HCT116 (cell line): ENCODE measurements at places on chromosomes 12 and 14. TPM values are rescaled to one million over a fixed set of nuclear protein-coding genes. Genes with fewer than 3 reads are reported as not detected.

The RPS29 gene
- 1,825 TPM for total RNA-seq

The TOMM20L gene
- total RNA-seq, result not detected

The HOXC6 gene
- total RNA-seq, result 3.1 TPM

The TESPA1 gene
- 0.27 TPM for total RNA-seq

The SERPINA10 gene
- total RNA-seq, result not detected

The HOXC4 gene
- total RNA-seq, result 1.5 TPM

- no peaks in the 10 kb centered on the region for H3K36me3 ChIP-seq
- no peaks in the 10 kb centered on the region for H3K27me3 ChIP-seq
- no peak overlapping the region for H3K27ac ChIP-seq
These were observed 43.0 kb downstream of the ITPR2 start for GRCh38 chr12:26789731-26790644.

- no peaks in the 10 kb centered on the region for H3K36me3 ChIP-seq
- H3K27me3 ChIP-seq, result no peaks in the 10 kb centered on the region
These were observed 38.8 kb downstream of the FZD10 start for GRCh38 chr12:130201037-130201436.

GRCh38 chr14:61325166-61325565 is 3.8 kb downstream of the PRKCH start:
- peaks cover 34% of the 10 kb centered on the region for H3K4me1 ChIP-seq
- H3K36me3 ChIP-seq, result no peaks in the 10 kb centered on the region
- no peak overlapping the region for H3K4me3 ChIP-seq
- no peak for DNase-seq
- no peaks in the 10 kb centered on the region for H3K27me3 ChIP-seq

GRCh38 chr14:90607141-90607540 is 209.1 kb downstream of the TTC7B start:
- no peak overlapping the region for H3K4me3 ChIP-seq
- no peak for DNase-seq
- H3K27me3 ChIP-seq, result no peaks in the 10 kb centered on the region
- H3K36me3 ChIP-seq, result no peaks in the 10 kb centered on the region
- no peak overlapping the region for H3K27ac ChIP-seq

- no peak overlapping the region for H3K4me3 ChIP-seq
- H3K27me3 ChIP-seq, result no peaks in the 10 kb centered on the region
- no peaks in the 10 kb centered on the region for H3K4me1 ChIP-seq
- H3K36me3 ChIP-seq, result no peaks in the 10 kb centered on the region
- no peak for DNase-seq
These were observed 705.6 kb upstream of the SEL1L start for GRCh38 chr14:82239223-82239622.

GRCh38 chr12:10372559-10372958 is 17.3 kb downstream of the KLRK1 start:
- H3K4me3 ChIP-seq, result peak overlapping the region; percentile 15; the same call in 1 of the 2 replicates
- no peaks in the 10 kb centered on the region for H3K27me3 ChIP-seq
- H3K4me1 ChIP-seq, result peaks cover 12% of the 10 kb centered on the region; the same call in 1 of the 2 replicates
- H3K27ac ChIP-seq, result peak overlapping the region; percentile 26

DNA sequence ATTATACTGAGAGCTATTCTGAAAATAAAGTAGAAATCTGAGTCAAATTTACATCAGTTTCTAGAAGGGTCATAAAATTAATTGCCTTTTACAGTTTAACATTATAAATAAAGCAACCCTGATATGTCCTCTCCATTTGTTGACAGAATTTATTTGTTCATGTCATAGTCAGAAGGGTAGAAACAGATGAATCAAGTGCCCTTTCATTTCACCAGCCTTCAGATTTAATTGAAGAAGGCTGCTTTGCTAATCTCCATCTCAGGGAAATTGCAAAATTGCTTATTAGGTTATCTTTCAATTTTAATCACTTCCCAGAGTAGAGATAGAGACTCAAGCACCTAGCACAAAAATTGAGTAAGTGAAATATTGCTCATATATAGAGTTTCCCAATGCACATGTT is 76.8 kb downstream of the ATXN7L3B start:
- H3K27me3 ChIP-seq, result no peaks in the 10 kb centered on the region
- H3K4me1 ChIP-seq, result no peaks in the 10 kb centered on the region
- no peak for DNase-seq
- no peak overlapping the region for H3K4me3 ChIP-seq
- no peaks in the 10 kb centered on the region for H3K36me3 ChIP-seq

DNA sequence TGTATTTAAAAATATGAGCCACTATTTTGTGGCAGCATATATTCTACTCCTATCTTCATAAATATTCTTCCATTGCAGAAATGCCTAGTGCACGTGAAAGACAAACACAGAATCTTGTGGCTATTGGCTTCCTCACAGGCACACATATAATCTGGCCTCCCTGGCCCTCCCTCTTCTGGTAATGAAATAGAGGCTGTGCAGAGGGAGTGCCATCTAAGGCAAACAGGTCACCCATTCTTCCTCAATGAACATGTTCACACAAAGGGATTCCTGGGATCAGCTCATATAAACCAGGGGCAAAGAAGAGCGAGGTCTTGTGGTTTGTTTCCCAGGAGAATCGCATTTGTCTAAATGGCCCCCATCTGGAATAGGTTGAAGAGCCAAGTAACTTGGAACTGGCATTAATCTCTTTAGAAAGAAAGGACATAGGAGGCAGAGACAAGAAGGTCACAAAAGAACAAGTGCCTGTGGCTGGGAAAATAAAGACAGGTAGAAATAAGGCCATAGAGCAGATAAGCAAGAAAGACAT is 171.6 kb upstream of the PTPRQ start:
- no peaks in the 10 kb centered on the region for H3K36me3 ChIP-seq
- H3K27me3 ChIP-seq, result no peaks in the 10 kb centered on the region
- H3K4me1 ChIP-seq, result peaks cover 17% of the 10 kb centered on the region
- no peak overlapping the region for H3K4me3 ChIP-seq
- no peak overlapping the region for H3K27ac ChIP-seq
- DNase-seq, result no peak

- no peak overlapping the region for H3K27ac ChIP-seq
- H3K27me3 ChIP-seq, result no peaks in the 10 kb centered on the region
- H3K4me1 ChIP-seq, result peaks cover 7% of the 10 kb centered on the region; the same call in 1 of the 2 replicates
- no peak overlapping the region for H3K4me3 ChIP-seq
These were observed 210.9 kb downstream of the MED13L start for GRCh38 chr12:116066381-116067230.

- no peak overlapping the region for H3K4me3 ChIP-seq
- DNase-seq, result no peak
- H3K27me3 ChIP-seq, result no peaks in the 10 kb centered on the region
- no peaks in the 10 kb centered on the region for H3K36me3 ChIP-seq
- no peak overlapping the region for H3K27ac ChIP-seq
- H3K4me1 ChIP-seq, result no peaks in the 10 kb centered on the region
These were observed 691.8 kb downstream of the BCL11B start for GRCh38 chr14:98580131-98580678.

DNA sequence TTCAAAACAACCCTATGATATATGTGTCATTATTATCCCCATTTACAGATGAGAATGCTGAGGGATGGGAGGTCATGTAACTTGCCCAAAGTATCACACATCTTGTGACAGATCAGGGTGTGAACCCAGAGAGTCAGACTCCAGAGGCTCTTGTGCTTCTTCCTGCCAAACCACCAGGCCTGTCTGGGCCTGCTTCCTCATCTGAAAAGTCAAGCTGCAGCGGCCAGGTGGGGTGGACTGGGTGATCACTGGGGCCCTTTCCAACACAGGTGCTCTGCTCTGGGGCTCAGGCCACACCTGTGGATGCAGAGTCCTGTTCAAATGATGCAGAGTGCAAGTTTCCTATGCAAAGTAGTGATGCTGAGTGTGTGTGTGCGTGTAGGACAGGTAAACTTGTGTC is 26.7 kb downstream of the TSPAN11 start:
- H3K4me1 ChIP-seq, result no peaks in the 10 kb centered on the region
- H3K27ac ChIP-seq, result no peak overlapping the region
- DNase-seq, result no peak
- no peaks in the 10 kb centered on the region for H3K36me3 ChIP-seq
- H3K27me3 ChIP-seq, result no peaks in the 10 kb centered on the region
- H3K4me3 ChIP-seq, result no peak overlapping the region

DNA sequence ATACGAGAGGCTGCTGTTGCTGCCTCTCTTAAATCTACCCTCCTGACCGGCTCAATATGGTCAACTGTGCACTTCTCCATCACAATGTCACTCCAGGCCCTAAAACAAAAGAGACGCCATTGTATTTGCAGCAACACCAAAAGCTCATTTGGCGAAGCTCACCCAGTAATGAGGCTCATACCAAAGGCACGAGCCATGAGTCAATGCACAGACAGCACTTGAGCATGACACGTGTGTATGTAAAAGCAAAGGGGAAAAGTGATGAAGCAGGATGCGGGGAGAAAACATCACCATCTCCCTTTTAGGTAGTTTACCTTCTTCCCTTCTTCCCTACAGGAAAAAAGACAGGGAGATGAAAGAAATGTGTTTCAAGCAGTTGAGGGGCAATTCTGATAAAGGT is 150.3 kb downstream of the FOXN3 start:
- H3K4me1 ChIP-seq, result no peaks in the 10 kb centered on the region
- no peak overlapping the region for H3K27ac ChIP-seq
- H3K36me3 ChIP-seq, result no peaks in the 10 kb centered on the region
- no peak for DNase-seq

GRCh38 chr14:99972748-99973466 is 92.3 kb upstream of the EVL start:
- H3K27ac ChIP-seq, result no peak overlapping the region
- no peak for DNase-seq
- no peak overlapping the region for H3K4me3 ChIP-seq
- no peaks in the 10 kb centered on the region for H3K4me1 ChIP-seq
- H3K27me3 ChIP-seq, result no peaks in the 10 kb centered on the region

DNA sequence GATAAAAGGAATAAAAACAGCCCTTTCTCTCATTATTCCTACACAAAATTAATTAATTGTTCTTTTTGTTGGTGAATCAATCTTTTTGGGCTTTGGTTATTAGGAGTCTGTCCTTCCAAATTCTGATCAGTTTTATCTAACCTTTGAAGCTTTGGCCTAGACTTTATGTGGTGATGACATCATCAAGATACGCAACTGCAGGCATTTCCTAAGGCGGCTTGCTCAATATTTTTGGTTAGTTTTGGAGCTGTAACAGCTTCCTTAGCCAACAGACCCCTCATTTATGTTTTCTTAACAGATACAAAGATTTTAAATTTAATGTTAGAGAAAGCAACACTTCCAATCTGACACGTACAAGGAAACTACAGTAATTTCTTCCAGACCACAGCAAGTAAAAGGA is 87.8 kb upstream of the PDE3A start:
- H3K36me3 ChIP-seq, result no peaks in the 10 kb centered on the region
- H3K4me1 ChIP-seq, result no peaks in the 10 kb centered on the region
- no peak for DNase-seq
- H3K27ac ChIP-seq, result no peak overlapping the region
- H3K4me3 ChIP-seq, result no peak overlapping the region
- H3K27me3 ChIP-seq, result no peaks in the 10 kb centered on the region

DNA sequence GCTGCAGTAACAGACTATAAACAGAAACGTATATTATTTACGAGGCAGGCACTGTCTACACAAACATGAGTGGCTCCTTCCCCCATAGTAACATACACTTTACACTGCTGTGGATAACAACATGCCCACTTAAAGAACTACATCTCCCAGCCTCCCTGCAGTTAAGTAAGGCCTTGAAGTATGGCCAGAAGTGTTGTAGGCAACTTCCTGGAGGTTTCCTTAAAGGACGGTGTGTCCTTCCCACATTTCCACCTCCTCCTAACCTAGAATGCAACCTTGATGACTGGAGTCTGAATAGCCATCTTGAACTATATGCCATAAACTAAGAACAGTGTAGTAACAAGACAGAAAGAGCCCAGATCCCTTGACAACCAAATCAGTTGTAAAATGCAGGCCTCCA is 20.3 kb downstream of the MED13L start:
- no peak for DNase-seq
- H3K4me1 ChIP-seq, result peaks cover 14% of the 10 kb centered on the region; the same call in 1 of the 2 replicates
- no peak overlapping the region for H3K27ac ChIP-seq
- H3K27me3 ChIP-seq, result no peaks in the 10 kb centered on the region
- H3K36me3 ChIP-seq, result no peaks in the 10 kb centered on the region
- H3K4me3 ChIP-seq, result no peak overlapping the region

- no peak for DNase-seq
- no peak overlapping the region for H3K4me3 ChIP-seq
- no peaks in the 10 kb centered on the region for H3K27me3 ChIP-seq
- no peak overlapping the region for H3K27ac ChIP-seq
- no peaks in the 10 kb centered on the region for H3K36me3 ChIP-seq
These were observed 360.4 kb upstream of the MDGA2 start for GRCh38 chr14:48035836-48036235.

DNA sequence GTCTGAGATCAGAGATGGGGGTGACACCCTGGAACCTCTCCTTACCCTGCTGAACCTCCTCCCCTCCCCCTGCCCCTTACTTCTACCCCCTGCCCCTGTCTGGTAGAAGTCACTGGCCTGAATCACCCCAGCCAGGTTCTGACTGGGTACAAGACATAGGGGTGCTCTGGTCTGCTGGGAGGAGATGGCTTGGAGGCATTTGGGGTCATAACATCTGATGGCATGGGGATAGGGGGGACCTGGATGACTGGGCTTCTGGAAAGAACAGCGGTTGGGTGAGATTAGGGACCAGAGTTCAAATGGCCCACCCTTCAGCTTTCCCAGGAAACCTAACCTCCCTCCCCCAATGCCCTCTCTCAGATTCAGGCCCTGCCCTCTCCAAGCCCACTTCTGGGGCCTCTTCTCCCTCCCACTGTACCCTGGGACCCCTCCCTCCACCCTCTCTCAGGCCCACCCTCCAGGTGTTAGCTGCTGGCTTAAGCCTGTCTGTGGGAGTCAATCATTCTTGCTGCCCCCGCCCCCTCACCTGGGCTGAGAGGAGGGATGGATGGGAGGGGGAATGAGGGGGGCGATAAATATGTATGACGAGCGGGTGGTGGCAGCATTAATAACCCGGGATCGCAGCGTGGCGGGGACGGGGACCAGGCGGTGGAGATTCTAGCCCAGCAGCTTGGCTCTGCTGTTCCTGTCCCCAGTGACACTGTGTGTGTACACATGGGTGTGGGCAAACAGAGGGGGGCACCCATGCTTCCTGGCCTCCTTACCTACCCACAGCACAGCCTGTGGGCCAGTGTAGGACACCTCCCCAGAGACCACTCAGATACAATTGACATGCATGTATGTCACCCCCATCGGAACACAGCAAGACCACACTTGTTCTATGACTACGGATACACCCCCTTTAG is 5.9 kb downstream of the NXPH4 start:
- H3K36me3 ChIP-seq, result no peaks in the 10 kb centered on the region
- no peaks in the 10 kb centered on the region for H3K27me3 ChIP-seq
- no peak overlapping the region for H3K4me3 ChIP-seq
- no peaks in the 10 kb centered on the region for H3K4me1 ChIP-seq
- no peak for DNase-seq
